Right atrium auricular region (tissue), 2 donors: ENCODE measurements at places on chromosomes 13 and 19. TPM values are rescaled to one million over a fixed set of nuclear protein-coding genes. Genes with fewer than 3 reads are reported as not detected.

DNA sequence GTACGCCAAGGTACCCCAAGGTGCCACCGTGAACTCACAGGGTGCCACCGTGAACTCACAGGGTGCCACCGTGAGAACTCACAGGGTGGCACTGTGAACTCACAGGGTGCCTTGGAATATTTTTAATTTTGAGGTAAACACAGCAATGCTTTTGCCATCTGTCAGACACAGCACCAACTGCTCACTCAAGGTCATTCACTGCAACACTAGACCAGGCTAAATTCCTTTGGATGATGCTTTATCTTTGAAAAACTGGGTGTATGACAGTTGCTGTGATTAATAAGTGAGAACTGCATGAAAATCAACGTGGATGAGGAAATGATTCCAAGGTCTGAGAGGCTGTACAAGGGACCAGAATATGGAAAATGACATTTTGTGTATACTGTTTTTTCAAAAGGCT lies 18.9 kb downstream of the SAFB2 start:
- no peak for DNase-seq

DNA sequence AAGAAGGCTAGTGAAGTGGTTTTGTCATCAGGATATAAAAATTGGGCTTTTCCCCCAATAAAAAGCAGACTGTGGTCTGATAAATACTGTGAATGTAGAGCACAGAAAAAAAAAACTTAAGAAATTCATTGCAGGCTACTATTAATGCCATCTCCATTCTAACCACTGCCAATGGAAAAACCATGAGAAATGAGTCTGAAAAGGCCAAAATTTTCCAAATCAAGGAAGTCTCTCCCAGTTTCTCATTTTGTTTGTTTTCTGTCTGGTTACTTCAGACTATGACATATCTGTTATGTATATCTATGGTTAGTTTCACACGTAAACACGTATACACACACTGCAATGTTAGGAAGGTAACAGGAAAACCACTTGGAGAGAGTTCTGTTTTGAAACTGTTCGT lies 193.6 kb upstream of the TSC22D1 start:
- DNase-seq: no peak

- DNase-seq: no peak
Measured at GRCh38 chr19:39826311-39826945, 7.5 kb downstream of the DYRK1B start.

- DNase-seq: no peak
Measured at GRCh38 chr13:37039896-37040295, 19.6 kb downstream of the SUPT20H start.

GRCh38 chr13:99686944-99687411 lies 185.7 kb downstream of the TM9SF2 start:
- no peak for DNase-seq

DNA sequence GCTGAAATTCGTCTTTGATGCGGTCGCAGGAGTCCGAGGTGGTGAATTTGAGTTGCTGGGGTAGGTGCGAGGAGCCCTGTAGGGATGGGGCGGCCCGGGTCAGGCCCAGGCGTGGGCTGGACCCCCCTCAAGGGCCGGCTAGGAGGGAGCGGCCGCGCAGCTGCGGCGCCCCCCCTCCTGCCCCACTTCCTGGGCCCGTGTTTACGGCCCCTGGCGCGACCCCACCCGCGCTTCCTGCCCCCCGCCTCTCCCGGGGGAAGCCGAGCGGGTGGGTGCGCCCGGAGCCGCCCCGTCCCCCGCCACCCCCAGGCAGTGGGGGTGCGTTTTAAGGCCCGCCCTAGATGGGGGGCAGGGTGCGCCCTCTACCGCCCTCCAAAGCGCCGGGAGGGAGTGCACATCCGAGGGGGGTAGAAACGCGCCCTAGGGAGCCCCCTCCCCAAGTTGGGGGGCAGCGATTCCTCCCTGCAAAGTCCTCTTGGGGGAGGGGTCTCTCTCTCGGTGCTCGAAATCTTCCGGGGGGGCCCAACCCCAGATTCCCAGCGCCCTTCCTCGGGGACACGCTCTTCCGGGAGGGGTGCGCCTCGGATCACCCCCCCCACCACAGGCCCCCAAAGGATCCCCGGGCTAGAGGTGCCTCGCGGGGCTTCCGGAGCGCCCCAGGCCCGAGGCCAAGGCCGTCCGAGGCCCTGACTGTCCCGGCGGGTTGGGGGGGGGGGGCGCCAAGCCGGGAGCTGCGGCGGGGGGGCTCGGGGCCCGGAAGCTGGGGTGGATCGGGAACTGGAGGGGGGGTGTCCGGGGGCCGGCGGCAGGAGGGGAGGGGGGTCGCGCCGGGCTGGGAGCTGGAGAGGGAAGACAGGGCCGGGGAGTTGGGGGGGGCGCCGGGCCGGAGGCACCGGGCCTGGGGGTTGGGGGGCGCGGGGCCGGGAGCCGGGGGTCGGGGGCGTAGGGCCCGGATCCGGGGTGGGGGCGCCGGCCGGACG lies 823 bp downstream of the TLE5 start:
- DNase-seq: no peak

DNA sequence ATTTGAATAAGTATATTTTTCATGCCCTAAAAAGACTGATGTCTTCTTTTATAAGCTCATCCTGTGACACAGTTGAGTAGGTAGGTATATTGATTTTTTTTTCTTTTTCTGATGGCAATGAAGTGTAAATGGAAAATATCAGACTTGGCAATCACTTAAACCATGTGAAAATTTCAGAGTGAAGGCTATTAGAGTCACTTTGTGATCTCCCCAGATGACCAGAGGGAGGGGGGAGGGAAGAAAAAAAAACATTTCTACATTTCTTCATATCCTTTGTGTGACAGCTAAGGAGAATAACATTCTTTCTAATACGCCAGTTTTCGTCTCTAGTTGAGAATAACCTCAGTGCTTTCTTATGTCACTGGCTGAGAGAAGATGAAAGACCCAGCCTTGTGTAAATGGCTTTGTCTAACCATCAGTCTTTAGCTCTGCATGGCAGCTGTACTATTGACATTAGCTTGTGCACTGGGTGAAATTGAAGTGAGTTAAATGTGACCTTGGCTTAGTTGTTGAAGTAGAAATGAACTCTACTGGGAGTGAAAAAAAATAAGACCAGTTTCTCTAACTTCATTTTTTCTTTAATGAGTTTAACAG lies 332.1 kb upstream of the DACH1 start:
- no peak for DNase-seq

DNA sequence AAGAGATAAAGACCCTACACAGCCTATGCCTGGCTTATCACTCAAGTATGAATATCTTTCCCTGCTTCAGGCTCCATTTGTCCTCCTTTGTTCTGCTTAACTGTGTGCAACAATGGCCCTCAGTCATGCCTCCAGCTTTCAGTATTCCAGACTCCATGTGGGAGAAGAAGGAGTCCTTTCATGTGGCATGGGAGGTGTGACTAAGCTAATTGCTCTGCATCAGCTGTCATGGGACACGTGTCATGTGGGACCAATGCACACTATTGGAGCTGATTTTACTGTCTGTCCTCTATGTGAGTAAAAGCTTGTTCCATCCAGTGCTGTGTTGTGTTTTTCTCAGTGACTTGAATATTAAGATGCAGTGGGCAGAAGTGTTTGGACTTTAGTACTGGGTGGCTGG lies 1198.3 kb downstream of the OLFM4 start:
- no peak for DNase-seq

- no peak for DNase-seq
Measured at GRCh38 chr13:89227356-89227755, 1556.2 kb downstream of the SLITRK5 start.

DNA sequence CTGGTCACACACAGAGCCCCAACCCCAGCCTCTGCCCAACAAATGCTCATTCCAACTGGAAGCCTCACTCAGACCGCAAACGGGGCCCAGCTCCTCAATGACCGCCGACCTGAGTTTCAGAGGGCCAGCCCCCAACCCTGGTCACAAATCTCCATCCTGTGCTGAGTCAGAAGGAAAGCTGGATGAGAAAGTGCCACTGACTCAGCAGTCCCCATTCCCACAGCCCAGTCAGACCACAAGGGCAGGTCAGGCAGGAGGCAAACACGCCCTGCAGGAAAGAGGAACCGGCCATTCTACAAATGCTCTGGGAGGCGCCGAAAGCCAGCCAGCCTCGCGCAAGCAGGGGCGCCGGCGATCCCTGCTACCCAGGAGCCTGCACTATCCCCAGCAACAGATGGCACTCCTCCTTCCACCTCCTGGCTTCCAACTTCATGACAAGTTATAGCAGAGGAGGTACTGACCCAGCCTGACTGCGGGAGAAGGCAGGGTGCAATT lies 14.1 kb upstream of the PRKD2 start:
- no peak for DNase-seq

CEACAM8 gene
- total RNA-seq: not detected

AKT1S1 gene
- 25.8 TPM for total RNA-seq

CYP2S1 gene
- 1.6 TPM for total RNA-seq

CGB7 gene
- total RNA-seq: not detected

KLK4 gene
- not detected for total RNA-seq

NR1H2 gene
- total RNA-seq: 121 TPM

MEIOSIN gene
- total RNA-seq: 0.78 TPM

CABP5 gene
- total RNA-seq: not detected
